ENCODE measurements at places on chromosomes 12 and 14.

DNA sequence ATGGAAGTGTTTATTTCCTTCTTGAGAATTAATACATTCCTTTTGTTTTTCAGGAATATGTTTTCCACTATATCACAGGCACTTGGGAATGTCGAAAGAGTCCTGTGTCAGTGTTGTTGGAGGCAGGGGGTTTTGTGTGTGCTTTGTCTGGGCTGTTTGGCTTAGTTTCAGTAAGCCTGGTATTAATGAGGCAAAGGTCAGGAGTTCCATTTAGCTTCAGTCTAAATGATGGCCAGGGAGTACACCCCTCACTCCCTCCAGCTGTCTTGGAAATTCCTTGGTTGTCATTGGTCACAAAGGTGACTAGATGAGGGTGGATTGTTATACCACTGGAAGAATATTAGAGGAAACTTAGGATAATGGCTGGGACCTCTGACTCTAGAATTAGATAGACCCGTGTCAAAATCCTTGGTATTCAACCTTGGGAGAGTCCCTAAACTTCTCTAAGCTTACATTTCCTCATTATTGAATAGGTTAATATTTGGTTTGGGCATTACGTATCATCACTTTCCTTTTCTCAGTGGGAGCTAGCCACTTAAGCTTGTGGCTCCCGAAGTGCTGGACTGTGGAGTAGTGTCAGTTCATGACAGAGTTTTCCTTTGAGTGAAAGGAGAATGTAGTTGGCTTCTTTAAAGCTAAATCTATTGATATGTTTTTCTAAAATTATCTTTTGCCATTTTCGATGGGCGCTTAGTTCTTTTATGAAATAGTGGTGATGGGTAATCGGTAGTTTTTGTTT, 5.2 kb downstream of the FRS2 start:
- DNase-seq: no peak

DNA sequence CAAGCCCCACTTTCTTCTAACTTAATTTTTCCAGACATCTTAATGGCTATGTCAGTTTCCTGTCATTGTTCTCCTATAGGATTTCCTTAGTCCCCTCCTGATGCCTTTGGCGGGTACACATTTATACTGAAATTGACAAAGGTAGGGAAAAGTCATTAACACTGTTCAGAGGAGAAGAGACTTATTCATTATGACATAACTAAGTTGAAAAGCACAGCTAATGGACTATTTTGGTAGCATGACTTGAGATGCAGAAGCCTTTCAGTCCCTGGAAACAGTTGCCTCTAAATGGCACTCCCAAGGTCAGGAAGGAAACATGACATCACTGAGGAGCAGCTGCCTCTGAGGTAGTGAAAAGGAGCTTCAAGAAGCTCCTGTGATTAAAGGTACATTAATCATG, 317.5 kb upstream of the KITLG start:
- DNase-seq: no peak

DNA sequence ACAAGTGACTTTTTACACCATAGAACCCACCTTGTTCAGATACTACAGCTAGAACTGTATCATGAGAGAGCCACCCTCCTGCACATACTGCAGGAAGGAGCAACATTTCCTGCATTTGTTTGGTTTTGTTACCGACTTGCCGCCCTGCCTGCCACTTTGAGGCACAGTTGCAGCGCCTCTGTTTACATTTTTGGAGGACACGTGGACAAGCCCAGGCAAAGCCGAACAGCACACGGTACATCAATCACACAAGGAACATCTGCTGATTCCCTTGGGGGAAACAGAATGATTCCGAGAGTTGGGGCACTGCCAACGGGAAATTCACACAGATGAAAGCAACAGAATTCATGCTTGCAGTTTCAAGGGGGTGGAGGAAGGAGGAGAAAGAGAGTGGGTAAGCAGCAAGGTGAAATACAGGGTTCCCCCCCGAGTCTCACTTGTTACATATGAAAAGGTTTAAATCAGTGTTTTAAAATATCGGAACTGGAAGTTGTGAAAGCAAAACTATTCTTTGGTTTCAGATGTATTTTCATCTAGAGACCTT, 110.7 kb downstream of the BTG1 start:
- DNase-seq: peak; percentile 59

DNA sequence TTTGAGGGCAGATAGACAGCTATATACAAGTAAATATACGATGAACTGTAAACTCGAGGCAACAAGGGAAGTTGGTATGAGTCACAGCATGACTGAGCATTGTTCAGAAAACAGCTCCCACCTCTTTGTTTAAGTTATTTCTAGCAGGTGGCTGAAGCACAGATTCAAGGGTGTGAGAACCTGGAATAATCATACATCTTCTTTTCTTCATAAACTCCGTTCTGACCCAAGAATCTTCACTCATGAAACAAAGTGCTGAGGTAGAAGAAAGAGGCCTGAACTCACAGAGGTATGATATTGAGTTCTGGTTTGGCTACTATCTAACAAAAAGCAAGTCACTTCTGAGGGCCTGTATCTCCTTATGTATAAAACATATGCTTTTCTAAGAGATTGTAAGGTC, 364.1 kb upstream of the KITLG start:
- DNase-seq: no peak

All from NCI-H1436 treated with DMSO at 0.1 percent for 48 hours (cell line).